Fibroblast of skin of scalp (primary cell): ENCODE measurements at places on chromosomes 2 and 18.

DNA sequence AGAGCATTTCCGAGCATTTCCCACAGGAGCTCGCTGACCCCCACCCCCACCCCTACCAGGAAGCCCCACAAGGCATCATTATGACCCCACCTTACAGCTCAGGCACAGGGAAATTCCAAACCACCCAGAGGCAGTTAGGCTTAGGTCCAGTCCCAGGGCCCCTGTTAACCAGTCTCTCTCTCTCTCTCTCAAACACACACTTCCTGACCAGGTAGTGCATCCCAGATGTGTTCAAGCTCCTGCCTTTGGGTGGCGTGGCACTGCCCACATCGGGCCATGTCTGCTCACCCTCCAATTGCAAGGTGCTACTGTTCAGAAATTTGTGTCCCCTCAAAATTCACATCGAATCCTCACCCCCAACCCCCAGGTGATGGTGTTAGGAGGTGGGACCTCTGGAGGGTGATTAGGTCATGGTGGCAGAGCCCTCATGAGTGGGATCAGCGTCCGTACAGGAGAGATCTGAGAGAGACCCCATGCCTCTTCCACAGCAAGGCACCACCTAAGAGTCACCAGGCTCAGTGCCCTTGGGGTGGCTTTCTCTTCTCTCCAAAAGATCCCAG is 8.8 kb downstream of the COPS9 start:
- no peak for DNase-seq

DNA sequence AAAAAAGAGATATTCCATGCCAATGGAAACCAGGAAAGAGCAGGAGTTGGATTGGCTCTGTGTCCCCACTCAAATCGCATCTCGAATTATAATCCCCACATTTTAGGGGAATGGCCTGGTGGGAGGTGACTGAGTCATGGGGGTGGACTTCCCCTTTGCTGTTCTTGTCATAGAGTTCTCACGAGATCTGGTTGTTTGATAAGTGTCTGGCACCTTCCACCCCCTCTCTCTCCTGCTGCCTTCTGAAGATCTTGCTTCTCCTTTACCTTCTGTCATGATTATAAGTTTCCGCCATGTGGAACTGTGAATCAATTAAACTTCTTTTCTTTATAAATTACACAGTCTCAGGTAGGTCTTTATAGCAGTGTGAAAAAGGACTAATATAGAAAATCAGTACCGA is 355.6 kb downstream of the NBAS start:
- DNase-seq = no peak

- DNase-seq = no peak
Observed at GRCh38 chr2:194621945-194622344, 1035.1 kb upstream of the SLC39A10 start.

DNA sequence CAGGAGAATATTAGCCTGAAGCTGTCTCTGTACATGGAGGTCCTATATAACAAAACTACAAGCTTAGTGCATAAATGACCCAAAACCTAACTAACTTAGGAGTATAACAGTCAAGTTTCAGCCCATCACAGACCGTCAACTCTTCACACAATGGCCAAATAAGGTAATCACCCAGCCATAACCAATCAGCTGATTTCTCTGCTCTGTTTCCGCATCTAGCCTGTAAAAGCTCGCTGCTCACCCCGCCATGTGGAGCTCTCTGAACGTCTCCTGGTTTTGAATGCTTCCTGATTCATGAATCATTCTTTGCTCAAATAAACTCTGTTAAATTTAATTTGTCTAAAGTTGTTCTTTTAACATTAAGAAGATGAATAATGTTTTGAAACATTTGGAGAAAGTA is 593.6 kb downstream of the TMX3 start:
- peak; percentile 7 for DNase-seq

- DNase-seq = no peak
Observed at GRCh38 chr18:72675394-72675793, 131.3 kb upstream of the CBLN2 start.

DNA sequence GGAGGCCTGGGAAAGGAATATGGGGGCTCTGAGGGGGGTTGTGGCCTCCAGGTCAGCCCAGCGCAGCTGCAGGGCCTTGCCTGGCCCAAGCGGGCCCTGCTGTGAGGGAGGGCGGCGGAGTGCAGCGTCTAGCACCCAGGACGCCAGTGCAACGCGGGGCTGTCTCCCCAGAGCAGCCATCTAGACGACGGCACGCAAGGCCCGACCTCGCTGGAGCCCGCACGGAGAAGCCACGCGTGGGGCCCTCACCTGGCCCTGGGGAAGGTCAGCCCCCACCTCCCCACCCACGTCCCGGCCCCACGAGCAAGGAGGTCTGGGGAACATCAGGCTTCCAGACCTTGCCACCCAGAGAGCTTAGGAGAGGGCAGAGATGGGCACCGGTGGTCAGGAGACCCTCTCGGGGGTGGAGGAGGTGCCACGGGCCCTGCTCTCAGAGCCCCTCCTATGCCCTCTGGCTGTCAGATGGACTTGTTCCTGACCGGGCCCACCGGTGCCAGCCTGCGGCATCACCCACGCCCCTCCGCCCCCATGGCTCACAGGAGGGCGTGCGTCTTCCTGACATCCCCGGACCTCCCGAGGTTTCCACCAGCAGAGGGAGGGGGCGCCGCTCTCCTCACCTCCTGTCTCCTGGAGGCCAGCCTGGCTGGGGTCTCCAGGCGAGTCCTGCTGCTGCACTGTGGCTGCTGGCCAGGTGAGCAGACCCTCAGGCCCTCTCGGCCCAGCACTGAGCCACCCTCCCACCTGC is 17.0 kb downstream of the GPR35 start:
- DNase-seq = no peak

DNA sequence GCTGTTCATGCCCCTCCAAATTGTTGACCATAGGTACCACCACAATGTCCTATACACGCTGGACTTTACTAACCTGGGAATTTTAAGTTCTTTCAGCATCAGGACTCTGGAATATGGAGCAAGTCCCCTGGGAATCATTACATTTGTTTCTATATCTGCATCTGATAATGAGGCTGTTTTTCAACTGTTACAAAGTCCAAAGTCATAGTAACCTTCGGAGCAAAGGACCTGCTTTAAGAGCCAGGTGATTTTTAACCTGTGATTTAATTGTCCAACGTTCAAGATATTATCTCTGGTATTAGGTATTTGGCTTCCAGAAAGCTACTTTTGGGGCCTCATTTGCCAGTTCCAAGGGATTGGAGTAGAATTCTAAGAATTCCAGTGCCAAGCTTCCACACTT is 7.5 kb upstream of the B3GNT2 start:
- no peak for DNase-seq

DNA sequence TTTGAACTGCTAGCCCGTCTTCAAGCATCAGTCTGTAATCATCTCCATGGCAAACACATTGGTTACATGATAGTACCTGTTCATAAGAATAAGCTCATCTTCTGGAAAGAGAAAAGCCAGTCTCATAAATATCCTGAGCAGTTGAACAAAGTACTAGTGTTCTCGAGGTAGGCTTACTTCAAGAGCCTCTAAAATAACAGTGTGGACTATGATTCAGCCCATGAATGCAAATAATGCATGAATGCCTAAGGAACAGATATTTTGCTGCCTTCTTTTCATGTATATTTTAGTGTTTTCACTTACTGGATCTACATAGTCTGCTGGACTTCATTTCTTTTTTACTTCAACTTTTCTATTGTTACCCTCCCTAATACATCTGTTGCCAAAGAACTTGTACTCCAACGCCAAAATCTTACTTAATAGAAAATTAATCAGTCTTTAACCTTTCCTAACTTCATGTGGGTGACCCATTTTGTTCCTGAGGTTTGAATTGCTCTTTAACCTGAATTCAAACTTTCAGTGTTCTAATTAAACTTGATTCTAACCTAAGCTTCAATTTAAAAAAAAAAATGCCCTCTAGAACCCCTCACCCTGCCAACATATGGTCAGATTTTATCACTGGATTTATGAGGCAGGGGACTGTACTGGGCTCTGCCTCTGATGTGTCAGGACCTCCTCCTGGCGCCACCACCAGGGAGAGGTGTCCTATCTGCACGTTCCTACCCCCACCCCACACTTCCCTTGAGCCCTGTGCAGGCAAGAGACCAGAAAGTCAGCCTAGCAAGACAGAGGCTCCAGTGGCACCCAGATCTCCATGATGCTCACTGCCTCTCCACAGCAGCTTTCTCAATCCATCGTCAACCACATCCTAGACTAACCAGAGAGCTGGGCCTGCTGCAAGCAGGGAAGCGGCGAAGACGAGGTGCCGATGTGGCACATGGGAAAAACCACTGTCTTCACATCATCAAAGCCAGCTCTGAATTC is 264.7 kb upstream of the ID2 start:
- peak; percentile 66 for DNase-seq

DNA sequence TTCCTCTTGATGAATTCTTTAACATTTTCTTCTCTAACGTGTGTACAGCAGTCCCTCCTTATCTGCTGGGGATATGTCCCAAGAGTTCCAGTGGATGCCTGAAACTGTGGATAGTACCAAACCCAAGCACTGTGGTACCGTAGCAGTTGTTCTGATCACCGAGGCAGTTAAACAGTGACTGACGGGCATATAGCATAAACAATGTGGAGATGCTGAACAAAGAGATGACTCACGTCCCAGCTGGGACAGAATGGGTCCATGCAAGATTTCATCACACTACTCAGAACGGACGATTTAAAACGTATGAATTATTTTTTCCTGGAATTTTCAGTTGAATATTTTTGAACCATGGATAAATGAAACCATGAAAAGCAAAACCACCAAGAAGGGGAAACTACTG is 54.5 kb upstream of the SPAG16 start:
- peak; percentile 48 for DNase-seq

- no peak for DNase-seq
Observed at GRCh38 chr18:24990671-24991134, 361.3 kb downstream of the ZNF521 start.

GRCh38 chr2:68853035-68853434 is 18.2 kb downstream of the BMP10 start:
- no peak for DNase-seq

DNA sequence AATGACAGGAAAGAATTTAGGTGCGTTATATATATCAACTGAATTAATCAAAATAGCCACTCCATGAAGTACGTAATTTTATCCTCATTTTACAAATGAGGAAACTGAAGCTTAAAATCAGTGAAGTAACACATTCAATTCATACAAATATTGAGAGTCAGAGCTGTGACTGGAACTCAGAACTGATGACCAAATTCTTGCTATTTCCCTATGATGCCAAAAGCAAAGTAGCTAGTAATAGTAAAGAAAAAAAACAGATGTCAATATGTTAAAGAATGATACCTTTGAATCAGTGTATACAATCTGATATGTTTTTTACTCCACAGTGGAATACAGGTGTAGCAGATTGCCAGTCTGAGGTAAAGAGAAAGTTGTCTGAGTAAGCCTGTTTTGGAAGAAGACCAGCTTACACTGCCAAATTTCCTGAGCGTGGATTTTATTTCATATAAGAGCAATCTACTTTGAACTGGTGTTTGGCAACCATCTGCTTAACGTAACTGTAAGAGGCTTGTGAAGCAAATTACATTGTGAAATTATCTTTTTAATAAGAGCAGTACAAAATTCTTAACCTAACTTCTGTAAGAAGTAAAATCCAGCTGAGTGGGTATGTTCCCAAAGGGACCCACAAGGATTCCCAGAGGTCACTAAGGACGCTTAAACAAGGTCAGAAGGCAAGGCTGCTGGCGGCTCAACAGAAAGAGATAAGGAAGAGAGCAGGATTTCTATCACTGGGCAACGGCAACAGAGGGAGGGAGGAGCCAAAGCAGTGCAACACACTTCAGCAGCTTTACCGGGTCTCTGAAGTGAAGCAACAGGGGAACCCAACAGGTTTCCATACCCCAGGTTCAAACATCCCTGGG is 85.6 kb downstream of the IKZF2 start:
- DNase-seq = no peak

DNA sequence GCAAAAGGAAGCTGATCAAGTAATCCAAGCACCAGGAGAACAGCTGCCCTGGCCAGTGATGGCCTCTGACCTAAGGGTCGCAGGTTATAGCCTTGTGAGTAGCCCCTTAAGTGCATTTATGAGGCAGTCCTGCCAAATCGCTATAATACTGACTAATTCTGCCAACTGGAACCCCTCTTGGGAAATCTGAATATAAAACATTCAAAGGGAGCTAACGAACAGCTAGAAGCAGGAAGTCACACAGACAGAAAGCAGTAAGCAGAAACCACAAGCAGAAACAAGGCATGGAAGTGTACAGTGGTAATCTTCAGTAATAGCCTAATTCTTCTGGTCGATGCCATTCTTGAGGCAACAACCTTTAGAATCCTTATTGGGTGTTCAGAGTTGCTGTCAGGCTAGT is 521.3 kb downstream of the METTL4 start:
- peak; percentile 50 for DNase-seq

- DNase-seq = peak; percentile 21
Observed at GRCh38 chr2:8821276-8822217, 15.9 kb downstream of the KIDINS220 start.

- no peak for DNase-seq
Observed at GRCh38 chr2:164761737-164762460, 79.7 kb downstream of the COBLL1 start.

GRCh38 chr18:2914185-2914880 is 67.5 kb downstream of the EMILIN2 start:
- DNase-seq = no peak

DNA sequence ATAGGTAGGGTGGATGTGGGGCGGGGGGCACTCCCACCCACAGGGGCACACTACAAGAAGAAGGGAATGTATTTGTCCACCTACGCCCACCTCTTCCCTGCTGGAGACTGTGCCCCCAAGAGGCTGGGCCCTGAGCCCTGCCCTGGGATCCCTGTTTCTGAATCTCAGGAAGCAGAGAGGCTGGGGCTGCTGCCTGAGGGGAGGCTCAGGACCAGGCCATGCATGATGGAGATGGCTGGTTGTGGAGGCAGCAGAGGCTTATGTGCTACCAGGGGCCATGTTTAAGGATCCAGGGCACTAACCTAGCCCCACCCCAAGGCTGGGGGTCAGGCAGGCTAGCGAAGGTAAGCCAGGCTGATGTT is 81.1 kb upstream of the OTOF start:
- no peak for DNase-seq
